ENCODE measurements at places on chromosomes 2 and 18.

GRCh38 chr2:42044939-42045338, 2.9 kb upstream of the PKDCC start:
- no peak for DNase-seq

DNA sequence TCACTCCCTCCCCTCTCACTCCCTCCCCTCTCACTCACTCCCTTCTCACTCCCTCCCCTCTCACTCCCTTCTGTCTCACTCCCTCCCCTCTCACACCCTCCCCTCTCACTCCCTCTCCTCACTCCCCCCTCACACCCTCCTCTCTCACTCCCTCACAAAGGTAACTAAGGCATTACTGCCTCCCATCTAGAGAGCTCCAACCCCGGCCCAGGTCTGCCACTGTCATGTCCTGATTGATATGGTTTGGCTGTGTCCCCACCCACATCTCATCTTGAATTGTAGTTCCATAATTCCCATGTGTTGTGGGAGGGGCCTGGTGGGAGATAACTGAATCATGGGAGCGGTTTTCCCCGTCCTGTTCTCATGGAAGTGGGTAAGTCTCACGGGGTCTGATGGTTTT, 359.9 kb upstream of the MYT1L start:
- no peak for DNase-seq

DNA sequence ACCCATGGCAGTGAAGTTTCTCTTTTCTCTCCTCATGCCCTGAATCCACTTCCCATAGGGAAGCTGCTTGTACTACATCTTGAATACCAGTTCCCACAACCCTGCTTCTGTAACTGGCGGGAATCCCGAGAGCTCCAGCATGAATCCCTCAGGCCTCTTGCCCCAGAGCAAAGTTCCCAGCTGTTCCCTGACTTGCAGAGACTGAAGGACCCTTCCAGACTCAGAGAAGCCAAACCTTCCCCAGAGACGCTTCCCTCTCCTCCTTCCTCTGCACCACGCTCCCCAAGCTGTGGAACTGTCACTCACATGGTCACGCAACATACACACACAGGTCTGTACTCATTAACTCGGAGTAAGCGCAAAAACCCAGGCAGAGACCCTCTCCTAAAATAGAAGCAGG, 26.4 kb downstream of the TRAPPC12 start:
- DNase-seq = no peak

GRCh38 chr2:30184035-30184434, 37.2 kb downstream of the YPEL5 start:
- DNase-seq = no peak

GRCh38 chr2:207458582-207458981, 71.2 kb upstream of the CREB1 start:
- DNase-seq = no peak

DNA sequence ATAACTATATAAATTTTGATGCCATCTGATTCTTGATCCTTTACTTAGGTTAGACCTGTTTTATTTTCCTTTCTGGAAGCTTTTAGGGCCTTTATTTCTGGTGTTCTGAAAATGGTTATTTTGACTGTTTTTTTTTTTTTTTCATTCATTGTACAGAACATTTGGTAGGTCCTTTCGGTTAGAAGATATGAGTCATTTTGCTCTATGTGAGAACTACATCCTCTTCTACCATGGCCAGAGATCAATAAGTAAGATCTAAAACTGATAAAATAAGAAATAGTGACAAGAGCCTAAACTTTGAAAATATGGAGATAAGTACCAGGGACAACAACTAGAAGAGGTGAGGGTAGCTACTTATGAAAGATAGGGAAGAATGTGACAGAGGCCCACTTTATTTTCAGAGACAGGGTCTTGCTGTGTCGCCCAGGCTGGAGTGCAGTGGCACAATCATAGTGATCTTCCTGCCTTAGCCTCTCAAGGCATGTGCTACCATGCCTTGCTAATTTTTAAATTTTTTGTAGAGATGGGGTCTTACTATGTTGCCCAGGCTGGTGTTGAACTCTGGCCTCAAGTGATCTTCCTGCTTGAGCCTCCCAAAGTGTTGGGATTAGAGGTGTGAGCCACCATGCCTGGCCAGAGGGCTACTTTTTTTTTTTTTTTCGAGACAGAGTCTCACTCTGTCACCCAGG, 66.5 kb downstream of the EIF2AK3 start:
- DNase-seq = no peak

DNA sequence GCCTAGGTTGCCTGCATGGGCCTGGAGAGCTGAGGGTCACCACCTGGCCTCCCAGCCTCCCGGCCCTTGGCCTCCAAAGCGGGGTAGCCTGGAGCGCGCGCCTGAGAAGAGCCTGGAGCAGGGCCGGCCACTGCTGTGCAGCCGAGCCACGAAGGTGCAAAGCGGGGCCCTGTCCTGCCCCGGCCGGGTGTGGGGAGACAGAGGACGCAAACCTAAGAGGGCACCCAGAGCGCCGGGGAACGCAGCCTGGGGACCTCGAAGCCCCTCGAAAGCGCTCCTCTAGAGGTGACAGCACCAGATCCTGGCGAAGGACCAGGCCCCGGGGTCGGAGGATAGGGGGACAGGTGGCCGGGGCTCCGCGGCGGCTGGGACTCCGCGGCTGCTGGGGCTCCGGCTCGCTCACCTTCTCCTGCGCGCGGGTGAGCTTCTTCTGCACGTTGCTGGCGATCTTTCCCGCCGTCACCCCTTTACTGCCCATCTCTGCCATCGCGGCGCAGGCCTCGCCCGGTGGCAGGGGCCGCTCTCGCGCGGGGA, 430 bp downstream of the BIN1 start:
- no peak for DNase-seq
